AG10803 (cell line): ENCODE measurements at places on chromosomes 7 and 10.

DNA sequence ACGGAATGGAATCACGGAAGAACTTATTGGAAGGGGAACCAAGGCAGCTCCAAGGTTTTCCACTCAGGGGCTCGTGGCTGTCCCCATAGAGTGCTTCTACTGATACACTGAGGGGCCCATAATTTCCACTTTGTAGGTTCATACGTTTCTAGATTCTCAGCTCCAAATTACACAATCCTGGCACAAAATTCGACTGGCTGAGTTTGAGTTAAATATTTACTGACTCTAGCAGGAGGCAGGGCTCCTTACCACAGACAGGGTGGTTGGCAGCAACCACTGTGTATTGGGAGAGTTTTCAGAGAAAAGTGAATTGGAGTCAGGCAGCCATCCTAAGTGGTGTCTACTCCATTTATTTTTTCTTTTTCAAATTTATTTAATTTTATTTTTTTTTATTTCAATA is 55.4 kb upstream of the SEC61G start:
- peak; percentile 8 for DNase-seq

DNA sequence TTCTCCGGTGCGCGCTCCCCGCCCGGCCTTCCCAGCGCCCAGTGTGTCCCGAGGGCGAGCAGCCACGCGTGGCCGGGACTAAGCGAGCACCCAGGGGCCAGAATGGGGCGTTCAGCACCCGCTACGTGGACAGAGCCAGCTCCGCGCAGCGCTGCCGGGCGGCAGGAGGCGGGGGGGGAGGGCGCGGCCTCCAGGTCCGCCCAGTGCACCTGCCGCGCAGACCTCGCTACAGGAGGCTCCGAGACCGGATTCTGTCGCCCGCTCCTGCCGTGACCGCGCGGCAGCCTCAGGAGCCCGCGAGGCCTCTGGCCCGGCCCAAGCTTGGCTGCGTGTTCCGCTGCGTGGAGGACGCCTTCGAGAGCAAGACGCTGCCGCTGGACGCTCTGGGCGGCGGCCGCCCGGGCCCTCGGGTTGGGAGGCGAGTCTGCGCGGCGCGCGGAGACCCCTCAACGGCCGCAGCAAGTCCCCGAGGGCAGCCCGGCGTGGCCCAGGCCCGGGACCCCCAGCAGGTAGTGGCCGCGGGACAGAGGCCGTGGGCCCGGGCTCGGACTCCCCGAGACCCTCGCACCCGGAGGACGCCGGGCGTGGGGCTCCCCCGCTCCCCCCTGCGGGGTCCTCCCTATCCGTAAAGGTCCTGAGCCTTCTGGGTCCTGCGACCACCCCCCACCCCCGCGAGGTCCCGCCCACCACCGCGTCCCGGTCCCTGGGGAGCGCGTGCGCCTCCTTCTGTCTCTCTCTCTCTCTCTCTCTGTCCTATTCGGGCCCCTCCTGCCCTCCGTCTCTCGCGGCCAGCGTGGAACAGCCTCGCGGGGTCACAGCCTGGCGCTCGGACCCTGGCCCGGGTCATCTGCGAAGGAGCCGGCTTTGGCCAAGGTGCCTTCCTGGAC is 904 bp upstream of the DPYSL4 start:
- DNase-seq, result peak; percentile 8

DNA sequence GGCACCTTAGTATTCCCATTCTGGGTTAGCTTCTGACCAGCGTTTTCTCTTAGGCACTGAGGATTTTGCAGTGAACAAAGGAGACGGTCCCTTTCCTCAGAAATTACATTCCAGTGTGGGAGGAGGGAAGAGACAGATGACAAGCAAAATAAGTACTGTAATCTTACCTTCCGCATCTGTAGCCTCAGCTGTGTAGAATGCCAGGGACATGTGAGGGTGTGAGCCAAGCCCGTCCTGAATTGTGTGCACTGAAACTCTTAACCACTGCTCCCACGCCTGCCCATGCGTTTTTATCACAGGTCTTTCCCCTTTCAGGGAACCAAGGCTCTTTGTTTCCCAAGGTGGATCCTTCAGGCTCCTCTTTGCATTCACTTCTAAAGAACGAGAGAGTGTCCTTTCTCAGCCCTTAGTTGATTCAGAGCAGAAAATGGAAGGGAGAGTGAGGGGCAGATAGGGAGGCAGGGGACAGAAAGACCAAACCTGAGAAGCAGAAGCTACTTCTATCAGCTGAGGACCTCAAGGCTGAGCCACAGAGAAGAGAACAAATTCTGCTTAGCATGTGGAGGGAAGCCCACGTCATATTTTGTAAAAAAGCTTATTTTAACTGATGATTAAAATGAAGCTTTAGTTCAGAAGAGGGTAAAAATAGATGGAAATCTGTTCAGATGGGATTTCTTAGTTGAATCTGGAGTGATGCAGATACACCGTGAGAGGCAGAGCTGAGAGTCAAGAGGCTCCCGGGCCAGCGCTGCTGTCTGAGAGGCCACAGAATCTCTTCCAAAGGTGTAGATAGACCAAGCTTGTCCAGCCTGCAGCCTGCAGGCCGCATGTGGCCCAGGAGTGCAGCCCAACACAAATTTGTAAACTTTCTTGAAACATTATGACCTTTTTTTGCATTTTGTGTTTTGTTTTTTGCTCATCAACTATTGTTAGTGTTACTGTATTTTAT is 122.5 kb downstream of the CCNY start:
- DNase-seq, result no peak

DNA sequence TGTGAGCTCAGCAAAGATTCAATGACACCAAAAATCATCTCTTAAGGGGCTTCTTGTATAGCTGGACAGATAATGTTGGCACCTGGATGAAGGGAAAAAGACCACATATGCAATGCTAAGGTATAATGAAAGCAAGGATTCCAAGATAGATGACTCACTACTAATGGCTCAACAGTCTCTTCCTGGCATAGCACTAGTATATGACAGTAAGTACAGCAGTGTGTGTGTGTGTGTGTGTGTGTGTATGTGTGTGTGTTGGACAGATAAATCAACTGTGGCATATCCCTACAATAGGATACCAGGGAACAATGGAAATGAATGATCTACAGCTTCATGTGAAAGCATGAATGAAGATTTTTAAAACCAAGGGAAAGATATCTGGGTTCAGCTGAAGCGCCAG is 257.1 kb downstream of the SFMBT2 start:
- no peak for DNase-seq

DNA sequence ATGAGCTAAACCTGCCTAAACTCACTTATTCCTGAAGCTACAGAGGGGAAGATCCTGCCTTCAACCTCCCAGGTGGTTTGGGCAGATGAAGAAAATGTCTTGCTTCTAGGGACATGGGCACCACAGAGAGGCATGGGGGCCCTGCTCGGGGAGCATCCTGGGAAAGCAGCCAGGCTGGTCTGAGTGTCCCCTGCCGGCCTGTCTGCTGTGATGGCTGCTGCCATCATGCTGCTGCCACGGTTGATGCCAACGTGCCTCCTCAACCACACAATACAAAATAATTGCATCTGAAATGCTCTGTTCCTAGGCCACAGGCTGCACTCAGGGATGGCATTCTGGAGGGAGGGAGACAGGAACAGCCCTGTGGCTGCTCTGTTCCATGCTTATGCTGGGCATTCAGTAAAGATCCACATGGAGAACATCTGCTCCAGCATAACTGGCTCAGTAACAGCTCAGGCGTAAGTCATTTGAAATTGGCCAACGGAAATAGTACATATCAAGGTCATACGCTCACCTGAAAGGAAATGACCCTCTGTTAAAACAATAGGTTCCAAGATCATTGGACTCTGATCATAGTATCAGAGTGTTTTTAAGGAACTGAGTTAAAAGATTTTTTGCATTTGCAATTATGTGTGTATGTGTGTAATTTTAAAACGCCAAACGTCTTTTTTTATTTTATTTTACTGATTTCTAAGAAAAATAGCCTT is 299.0 kb downstream of the TNS3 start:
- DNase-seq, result no peak

- DNase-seq, result no peak
Observed at GRCh38 chr7:129110258-129110981, 34.1 kb upstream of the TSPAN33 start.

DNA sequence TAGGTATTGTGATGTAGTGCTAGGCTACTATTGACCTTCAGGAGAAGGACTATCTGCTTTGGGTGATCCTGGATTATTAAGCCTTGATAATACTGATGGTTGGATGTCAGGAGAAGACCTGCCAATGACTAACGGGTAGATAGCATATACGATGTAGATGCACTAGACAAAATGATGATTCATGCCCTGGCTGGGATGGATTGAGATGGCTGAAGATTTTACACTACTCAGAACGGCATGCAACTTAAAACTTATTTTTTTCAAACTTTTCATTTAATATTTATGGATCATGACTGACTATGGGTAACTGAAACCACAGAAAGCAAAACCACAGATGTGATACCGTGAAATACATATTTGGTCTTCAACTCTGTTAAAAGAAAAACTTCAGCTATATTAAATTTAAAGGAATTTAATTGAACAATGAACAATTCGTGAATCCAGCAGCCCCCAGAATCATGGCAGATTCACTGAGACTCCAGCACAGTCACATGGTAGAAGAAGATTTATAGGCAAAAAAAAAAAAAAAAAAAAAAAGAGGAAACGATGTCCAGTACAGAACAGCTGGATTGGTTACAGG is 124.6 kb upstream of the CDK13 start:
- DNase-seq, result no peak

DNA sequence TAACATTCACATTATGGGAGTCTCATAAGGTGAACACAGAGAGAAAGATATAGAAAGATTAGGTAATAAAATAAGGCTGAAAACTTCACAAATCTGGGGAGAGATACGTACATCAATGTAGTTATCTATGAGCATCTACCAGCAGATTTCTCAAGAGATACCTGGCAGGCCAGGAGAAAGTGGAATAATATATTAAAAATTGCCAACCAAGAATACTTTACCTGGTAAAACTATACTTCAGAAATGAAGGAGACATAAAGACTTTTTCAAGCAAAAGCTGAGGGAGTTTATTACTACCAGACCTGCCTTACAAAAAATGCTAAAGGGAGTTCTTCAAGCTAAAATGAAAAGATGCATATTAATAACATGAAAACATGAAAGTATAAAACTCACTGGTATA is 78.8 kb upstream of the COMTD1 start:
- no peak for DNase-seq

DNA sequence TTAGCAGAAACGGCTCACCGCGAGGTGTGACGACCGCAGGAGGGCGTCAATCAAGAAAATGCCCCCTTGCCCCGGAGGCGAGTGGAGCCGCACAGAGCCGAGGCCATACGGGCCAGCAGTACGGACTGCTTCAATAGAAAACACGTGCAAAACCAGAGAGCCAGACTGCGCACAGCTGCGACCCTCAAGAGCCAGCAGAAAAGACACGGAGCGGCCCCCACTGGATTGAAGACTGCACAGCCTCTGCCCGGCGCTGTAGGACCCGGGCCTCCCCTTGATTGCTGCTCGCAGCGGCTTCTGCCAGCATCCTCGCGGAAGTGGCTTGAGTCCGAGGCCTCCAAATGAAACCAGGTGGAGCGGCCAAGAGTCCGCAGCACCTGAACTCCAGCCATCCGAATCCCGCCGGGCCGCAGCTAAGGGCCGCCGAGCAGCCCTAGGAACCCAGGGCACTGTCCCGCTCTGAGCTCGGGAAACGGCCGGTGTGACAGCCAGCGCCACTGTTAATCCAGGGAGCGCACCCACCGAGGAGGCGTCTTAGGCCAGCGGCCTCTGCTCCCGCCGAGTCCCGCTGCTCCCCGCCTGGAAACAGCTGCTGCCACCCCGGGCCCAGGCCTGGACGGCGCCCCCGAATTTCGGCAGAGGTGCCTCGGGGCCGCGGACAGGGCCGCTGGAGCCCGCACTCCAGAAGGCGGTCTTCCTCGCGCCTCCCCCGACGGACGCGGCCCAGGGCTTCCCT is 660 bp upstream of the HHEX start:
- DNase-seq, result no peak

GRCh38 chr7:88686468-88687229 is 72.9 kb upstream of the ZNF804B start:
- DNase-seq, result no peak

DNA sequence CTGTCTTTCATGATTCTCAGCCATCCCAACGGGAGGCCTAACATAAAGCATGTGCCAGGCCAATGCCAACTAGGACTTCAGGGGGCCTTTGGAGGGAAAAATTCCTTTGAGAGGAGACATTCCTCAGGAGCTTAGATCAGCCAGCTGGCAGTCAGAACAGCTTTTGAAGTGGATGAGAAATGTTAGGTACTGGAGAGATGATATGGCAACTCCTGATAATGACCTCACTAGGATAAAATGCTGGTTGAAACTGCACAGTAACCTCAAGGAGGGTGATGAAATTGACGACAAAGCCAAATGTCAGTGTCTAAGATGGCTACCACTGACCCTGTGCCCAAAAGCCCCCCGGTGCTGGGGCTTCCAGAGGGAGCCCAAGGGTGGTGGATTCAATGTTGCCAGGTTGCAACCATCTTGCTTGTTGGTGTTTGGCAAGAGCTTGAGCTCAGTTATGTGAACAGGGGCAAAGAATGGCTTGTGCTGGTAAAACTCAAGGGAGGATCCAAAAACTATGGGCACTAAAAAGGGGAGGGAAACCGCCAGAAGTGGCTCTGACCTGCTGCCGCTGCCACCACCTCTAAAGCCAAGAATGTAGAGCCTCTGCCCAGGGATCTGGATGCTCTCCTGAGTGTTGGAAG is 121.2 kb downstream of the UBE2H start:
- peak; percentile 93 for DNase-seq

GRCh38 chr7:91239772-91240171 is 24.5 kb upstream of the FZD1 start:
- no peak for DNase-seq

DNA sequence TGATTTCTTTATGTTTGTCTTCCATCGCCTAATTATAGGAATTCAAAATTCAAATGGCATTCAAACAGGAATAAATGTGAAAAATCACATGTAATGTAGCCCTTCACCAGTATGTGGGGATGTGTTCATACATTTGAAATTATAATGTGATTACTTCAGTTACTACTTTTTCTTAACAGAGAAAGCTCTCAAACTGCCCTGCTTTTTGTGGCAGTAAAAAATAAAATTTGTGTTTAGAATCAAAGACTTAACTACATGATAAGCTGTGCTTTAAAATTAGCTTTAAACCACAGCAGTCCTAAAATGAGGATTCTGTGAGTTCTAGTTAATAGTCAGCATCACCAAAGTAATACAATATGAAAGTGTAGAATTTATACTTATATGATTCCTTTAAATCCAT is 7.8 kb upstream of the HERC4 start:
- peak; percentile 53 for DNase-seq
